Glutamatergic neuron (in vitro differentiated cells): ENCODE measurements at places on chromosomes 2 and 18. TPM values are rescaled to one million over a fixed set of nuclear protein-coding genes. Genes with fewer than 3 reads are reported as not detected.

DNA sequence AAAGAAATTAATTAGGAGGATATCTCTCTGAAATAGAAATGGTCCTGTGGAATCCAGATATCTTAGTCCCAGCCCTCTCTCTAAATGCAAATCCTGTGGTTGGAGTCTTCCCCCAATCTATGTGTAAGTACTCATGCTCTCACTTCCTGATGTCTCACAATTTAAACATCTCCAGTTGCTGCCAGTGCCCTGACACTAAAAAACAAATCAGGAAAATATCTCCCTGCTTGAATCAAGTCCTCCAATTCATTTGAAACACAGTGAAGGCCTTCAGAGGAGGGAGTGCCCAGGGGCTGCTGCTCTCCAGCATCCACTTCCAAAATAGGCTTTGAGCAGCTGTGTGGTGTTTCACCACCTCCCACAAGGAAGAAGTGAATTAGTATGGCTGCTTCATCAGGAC is 413.8 kb downstream of the RAD51AP2 start:
- DNase-seq: no peak

DNA sequence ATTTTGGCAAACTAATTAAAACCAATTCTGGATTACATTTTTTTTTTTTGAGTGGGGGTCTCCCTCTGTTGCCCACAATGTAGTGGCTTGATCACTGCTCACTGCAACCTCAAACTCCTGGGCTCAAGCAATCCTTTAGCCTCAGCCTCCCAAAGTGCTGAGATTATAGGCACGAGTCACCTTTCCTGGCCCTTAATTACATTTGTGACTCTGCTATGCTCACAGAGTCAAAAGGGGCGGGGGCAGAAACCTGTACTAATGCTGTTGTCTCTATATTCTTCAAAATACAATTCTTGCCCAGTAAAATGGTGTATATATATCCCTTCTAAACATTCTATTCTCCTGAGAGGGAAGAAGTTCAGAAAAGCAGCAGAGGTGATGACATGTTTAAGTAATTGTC is 23.2 kb downstream of the PRKD3 start:
- DNase-seq: no peak

DNA sequence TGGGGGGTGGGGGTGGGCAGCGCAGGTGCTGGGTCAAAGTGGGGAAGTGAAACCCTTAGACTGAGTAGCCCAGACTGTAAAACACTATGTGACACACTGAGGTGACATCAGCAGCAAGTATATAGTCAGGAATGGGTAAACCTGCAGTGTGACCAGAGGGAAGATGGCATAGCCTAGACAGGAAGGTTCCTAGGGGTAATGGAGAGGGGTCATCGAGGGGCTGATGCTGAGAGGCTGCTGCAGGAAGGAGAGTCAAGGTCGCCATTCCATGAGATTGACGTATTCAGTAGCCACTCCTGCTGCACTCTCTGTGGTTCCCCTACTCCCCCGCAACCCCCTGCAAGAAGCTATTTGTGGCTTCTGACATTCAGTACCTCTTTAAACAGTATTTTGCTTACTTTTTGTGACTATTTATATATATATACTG is 111.7 kb downstream of the CHST9 start:
- no peak for DNase-seq

SPATA3 gene
- total RNA-seq: not detected
